Retina (tissue), 1 donor: ENCODE measurements at places on chromosomes 11 and 22.

DNA sequence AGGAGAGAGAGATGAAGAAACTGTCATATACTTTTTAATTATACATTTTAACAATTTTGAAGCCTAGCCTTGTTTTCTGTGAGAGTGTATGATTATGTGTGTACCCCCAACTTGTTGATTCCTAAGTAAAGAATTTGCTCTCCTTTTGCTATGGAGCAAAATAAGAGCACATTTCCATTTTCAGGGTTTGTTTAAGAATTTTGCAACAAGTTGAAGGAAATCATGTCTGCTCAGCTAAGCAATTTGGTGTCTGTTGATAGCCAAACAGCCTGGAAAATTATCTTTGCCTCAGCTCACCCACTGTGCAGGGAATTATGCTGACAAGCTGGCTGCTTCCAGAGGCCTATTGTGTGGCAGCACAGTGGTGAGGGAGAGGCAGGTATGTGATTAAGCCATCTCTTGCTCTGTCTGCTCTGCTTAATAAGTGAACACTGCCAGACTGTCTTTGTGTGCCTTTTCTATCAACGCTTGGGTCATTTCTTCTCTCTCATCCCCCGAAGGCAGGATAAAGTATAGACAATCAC, 135.1 kb upstream of the TTC12 start:
- peak; percentile 70 for DNase-seq

DNA sequence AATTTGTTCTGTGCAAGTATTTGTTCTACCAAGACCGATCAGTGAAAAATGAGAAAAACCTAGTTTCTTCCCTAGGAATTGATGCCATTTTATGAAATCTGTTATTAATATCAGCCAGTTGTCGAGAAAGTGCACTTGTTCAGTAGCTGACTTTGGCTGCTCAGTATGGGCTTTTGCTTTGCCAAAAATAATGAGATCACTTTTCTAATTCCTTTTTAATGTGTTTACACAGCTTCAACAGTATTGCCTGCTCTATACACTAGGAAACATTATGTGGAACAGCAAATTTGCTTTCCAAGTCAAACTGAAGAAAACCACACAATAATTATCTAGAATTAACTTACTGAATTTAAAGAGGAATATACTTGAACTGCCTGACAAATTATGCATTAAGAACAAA, 34.4 kb downstream of the SCUBE2 start:
- DNase-seq = no peak

- no peak for DNase-seq
Measured at GRCh38 chr11:2263071-2263565, 7.3 kb downstream of the ASCL2 start.

DNA sequence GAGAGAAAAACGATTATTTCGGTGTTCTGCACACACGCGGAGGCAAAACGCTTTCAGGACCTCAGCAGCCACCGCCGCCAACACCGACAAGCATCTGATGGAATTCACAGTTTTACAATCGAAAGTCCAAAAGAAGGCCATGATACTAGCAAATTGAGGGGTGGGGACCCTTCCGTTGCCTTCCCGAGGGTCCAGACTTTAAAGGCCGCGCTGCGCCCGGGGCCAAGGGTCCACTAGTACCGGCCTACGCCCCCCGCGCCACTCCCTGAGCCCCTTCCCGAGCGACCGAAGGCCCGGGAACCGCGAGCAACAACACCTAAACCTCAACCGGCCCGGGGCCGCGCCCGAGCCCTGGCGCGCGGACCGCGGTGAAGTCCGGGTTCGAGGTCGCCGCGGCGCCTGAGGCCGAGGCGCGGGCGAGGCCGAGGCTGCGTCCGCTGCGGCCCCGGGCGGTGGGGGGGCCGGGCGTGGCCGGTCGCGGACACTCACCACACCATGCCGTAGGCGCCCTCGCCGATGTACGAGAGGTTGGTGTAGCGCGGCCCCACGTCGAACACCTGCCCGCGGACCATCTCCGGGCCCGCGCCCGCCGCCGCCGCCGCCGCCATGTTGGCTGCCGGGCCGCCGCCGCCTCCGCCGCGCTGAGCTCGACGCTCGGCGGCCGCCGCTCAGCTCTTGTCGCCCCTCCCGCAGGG, 465 bp downstream of the MAPK1 start:
- DNase-seq = peak; percentile 79

GRCh38 chr11:86418917-86419316, 44.2 kb downstream of the CCDC81 start:
- DNase-seq = no peak

DNA sequence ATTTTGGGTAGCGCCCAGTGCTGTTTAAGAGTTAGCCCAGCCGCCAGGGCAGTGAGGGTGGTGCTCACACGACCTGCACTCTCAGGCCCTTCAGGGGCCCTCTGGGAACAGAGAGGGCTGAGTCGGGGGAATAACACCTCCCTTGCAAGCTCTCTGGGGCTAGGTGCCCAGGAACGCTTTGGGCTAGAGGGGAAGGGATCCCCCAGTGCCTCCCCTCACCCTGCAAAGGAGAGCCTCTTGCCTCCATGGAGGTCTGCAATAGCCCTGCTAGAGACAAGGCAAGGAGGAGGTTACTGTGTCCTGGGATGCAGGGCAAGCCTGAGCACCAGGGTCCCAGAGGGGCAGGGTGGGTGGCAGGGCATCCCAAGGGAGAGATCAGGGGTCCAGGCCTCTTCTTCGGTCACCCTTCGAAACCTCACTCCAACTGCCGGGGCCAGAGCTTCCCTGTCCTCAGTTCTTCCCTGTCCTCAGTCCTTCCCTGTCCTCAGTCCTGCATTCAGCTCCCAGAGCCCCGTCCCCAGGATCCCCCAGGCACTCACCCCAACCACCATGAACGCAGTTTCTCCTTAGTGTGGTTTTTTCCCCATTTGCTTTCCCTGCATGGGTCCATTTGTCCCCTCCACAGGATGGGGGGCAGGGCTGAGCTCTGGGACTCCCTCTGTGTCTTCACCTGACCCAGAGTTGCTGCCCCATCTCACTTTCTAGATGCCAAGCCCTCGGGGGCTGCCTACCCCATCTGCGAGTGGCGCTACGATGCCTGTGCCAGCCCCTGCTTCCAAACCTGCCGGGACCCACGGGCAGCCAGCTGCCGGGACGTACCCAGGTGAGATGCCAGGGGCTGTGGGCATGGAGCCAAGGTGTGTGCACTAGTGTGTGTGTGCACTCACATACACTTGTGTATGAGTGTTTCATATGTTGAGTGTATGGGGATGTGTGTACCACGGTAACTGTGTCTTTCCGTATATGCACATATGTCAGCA, 60.8 kb downstream of the OTOG start:
- DNase-seq = no peak

- DNase-seq = no peak
Measured at GRCh38 chr22:26401726-26402125, 27.3 kb upstream of the ASPHD2 start.

DNA sequence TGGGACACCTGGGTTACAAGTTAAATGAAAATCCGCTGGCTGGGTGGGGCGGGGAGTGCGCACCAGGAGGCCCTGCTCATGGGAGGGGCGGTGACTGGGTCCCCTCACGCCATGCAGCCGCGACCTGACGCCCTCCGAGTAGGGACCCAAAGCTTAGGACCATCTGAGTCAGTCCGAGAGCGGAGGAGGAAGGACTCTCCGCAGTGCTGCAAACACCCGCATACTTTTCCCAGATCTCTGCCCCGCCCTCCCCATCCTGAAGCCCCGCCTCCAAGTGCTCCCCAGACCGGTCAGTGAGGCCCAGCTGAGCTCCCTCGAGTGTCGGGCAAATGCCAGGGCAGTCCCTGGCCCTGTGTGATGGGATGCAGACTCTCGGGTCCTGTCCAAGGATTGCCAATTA, 6.6 kb upstream of the FLI1 start:
- no peak for DNase-seq

GRCh38 chr11:65852508-65853245, 5.3 kb downstream of the CFL1 start:
- DNase-seq = no peak

- DNase-seq = no peak
Measured at GRCh38 chr11:13318498-13319295, 41.1 kb downstream of the BMAL1 start.

GRCh38 chr11:124867700-124868099, 2.5 kb downstream of the ROBO3 start:
- no peak for DNase-seq

GRCh38 chr22:26957897-26958296, 300.5 kb downstream of the MIAT start:
- no peak for DNase-seq

DNA sequence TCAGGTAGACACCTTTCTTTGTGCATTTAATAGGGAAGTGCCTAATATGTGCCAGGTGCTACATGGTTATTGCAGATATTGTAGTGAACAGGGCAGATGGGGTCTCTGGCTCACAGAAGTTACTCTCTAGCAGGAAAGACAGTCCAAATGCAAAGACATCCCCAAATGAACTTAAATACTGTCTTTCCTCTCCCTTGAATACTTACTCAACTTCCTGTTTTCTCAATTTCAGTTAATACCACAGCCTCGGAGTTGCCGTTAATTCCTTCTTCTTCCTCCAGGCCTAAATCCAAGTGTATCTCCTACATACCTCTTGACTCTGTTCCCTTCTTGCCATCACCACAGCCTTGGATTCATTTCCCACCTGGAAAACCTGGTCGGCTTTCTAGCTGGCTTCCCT, 134.3 kb upstream of the SESN3 start:
- DNase-seq = no peak

DNA sequence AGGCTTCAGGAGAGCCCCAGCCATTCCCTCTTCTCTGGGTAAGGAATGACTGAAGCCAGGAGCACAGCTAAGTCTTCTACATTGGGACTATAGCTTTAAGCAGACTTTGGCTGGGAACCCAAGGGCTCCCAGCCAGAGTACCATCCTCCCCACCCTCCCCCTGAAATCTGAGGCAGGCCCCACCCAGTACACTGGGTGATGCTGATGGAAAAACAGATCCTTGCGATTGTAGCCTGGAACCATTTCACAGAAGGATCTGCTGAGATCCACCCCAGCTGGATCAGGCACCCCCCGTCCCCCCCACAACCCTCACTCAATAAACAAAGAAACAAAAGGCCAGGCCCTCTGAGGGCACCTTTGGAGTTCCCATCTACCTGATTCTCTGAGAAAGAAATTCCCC, 39.8 kb downstream of the IL18BP start:
- no peak for DNase-seq

DNA sequence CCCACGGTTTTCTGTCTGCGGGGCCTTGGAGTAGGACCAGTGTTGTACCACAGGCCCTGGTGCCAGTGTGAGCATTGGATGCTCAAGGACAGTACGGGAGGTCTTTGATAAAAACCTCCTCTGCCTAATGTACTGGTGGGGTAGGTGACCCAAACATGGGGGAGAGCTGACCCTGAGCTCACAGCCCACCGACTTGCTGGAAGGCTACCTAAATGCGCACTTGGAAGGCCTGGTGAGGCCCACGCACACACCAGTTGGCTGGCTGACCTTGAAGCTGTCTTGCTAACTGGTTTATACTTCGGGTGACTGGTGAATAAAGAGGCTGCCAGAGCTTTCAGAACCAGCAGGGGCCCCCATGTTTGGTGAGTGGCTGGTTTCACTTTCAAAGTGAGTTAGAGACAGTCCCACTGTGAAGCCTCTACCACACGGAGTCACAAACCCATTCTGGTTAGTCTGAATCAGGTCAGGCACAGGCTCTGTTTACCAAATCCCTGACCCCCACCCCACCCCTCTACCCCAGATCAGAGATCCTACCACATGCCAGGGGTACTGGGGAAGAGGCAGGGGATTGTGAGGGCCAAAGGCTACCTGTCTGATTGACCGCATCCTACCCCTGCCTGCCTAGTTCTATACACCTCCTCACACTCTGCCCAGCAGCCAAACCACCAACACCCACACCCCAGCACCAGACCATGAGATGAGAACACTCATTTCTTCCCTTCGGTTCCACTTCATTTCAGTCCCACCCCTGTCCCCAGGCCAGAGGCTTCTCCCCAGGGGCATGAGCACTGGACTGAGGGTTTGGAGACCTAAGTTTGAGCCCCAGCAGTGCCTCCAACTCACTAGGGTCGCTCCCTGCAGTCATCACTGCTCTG, 12.7 kb upstream of the IL2RB start:
- DNase-seq = no peak

DNA sequence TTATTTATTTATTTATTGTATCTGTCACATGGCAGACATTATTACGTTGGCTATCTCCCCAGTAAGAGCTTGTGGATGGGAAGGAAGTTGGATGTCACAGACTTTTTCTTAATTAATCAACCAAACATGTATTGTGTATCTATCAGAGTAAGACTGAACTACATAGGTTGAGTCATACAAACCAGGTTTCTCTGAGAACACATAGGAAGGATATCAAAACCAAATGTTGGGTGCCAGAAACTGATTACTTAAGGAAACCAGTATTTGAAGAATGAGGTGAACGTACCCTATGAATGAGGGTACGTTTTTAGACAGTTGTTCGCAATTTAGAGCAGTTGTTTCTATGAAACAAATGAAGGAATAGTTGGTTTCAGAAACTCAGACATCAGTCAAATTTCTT, 136.4 kb downstream of the SLC17A6 start:
- no peak for DNase-seq

GRCh38 chr11:115168229-115168671, 336.0 kb downstream of the CADM1 start:
- DNase-seq = no peak

GRCh38 chr11:131580476-131580875, 210.1 kb downstream of the NTM start:
- no peak for DNase-seq

DNA sequence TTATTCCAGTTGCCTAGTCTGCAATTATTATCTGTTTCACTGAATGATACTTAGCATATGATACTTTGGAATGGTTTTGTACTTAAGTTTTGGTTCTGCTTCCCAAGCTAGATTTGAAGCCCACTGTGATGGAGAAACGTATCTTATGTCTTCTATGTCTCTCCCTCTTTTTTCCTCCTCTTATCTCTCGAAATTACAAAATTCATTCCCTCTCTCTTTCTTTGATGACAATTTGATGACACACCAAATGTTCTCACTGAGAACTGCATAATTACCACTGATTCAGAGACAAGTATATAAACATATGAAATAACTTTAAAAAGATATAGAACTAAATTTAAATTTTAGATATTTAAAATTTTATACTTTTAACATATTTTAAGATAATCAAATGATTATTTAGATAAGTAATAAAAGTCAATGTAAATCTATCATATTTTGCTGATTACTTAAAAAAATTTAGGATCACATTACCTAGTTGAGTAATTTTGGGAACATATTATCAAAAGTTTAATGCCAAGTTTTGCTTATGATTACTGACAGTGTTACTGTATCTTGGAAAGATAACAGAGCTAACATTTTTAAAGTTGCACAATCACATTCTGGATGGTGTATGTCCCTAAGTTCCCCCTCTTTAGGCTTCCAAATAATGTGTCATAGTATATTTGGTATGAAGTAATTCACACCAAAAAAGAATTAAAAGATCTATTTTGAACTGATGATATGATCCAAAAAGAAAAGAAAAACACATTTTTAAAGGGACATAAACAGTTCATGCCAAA, 255.3 kb downstream of the SBF2 start:
- DNase-seq = no peak

- DNase-seq = no peak
Measured at GRCh38 chr11:72309074-72309598, 65.2 kb upstream of the PHOX2A start.
